Esophagus muscularis mucosa (tissue), 4 donors: ENCODE measurements at places on chromosomes 6 and 20. TPM values are rescaled to one million over a fixed set of nuclear protein-coding genes. Genes with fewer than 3 reads are reported as not detected.

TINAG gene
- total RNA-seq: not detected

LCA5 gene
- 11.2 TPM for total RNA-seq

DNA sequence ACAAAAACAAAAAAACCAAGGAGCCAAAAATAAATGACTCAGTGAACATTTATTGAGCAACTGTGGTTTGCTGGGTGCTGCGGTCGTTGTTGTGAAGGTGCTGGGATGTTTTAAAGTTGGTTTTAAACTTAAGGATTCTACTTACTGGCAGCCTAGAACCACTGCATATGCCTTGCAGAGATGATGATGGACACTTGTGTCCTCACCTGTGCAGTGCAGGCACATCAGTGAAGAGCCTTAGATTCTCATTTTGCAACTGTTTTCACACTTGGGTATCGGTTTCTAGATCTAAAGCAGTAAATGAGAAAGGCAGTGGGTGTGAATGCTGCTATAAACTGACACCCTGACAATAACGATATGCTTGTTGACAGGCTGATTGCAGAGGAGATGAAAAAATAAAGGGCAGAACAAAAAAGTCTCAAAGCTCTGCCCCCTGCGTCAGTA is 68.8 kb downstream of the UTRN start:
- DNase-seq: no peak

DNA sequence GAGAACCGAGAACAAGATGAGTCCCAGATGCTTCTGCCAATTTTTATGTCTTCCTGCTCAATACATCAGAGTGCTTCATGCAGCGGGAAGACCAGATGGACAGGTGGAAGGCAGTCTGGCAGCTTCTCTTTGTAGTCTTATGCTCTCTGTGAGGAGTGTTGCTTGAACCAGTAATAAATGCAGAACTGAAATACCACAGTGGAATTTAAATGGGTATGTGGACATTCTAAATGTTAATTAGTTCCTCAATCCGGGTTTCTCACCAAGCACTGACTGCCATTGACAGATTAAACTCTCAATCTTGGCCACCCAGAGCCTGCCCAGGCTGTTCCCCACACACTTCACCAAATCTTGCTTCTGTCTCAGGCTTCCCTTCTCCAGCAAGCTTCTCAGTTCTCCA is 695.5 kb upstream of the CHD6 start:
- DNase-seq: no peak

GRCh38 chr6:17867880-17868279 is 119.6 kb downstream of the KIF13A start:
- no peak for DNase-seq

GRCh38 chr20:59572515-59572914 is 31.8 kb upstream of the PHACTR3 start:
- DNase-seq: no peak

- DNase-seq: no peak
Observed at GRCh38 chr6:93389192-93389591, 30.2 kb downstream of the EPHA7 start.
